ENCODE measurements at places on chromosomes 6 and 20.

DNA sequence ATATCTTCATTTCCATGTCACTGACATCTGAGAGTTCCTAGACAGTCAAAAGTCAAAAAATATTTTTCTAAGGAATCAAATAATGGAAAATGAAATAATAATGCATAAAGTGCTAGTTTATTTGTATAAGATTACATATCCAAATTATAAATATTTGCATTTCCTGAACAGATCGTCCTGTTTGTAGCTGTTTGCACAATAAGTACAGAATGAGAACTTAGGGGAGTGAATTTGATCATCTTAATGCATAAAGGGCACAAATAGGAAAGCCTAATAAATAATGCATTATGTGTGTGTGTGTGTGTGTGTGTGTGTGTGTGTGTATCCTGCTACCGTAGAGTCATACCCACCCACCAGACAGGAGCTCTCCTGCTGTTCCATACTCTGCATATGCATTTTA, 521.0 kb upstream of the EPHA7 start:
- no peak for DNase-seq

DNA sequence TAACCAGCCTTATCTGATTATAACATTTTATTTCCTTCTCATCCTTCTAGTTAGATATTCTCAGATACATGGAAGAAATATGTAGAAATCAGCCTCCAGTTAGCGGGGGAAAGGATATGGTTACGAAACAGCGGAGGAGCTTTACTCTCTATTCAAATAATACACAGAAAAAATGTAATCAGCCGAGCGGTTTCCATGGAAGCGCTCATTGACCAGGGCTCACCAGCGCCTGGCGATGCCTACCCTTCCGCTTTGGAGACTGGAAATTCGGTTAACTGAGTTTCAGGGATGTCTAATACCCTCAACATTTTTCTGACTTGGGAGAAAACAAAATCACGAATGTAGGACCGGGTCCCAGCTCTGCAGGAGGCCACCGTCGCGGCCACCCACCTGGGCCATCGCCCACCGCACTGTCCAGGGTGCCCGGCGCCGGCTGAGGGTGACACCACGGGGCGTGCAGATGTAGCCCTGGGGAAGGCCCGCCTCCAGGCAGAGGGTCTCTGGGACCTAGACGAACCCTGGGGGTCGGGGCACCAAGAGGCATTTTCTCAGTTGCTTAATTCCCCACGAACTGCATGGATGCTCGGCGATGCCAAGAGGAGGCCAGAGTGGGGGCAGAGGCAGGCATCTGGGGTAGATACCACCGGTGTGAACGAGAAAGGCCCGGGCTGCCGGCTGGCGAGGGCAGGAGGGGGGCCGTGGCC, 1.7 kb downstream of the PRR18 start:
- no peak for DNase-seq

DNA sequence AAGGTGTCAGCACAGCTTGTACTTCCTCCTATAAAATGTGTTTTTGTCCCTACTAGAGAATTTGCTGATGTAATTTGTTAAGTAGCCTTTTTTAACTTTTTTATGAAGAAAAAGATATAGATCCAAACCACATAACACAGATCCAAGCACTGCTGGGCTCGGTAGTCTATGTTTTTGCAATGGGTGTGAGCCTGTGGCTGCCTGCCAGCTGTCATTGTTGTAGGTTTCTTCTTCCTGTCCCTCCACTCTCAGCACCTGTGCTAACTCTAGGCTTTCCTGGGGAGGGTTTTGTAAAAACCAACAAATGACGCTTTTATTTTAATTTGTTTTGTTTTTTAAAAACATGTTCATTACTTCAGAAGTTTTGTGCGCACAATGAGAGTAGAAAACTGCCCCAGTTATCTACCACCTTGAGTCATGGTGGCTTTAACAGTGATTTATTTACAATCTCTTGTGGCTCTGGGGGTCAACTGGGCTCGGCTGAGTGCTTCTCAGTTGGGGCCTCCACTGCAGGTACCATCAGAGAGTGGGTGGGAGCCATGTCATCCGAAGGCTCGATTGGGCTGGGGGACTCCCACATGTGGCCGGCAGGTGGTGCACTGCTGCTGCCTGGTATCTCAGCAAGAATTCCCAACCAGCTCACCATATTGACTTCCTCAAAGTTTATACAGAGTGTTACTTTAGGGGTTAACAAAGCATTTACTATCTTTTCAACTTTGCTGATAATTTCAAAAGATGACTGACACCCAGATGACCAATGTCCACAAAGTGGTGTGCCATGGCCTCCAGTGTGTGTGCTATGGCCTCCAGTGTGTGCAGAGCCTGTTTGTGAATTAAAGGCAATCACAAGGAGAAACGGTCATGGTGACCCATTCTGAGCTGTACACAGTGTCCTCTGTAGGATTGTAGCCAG, 3.0 kb upstream of the CCR6 start:
- no peak for DNase-seq

- DNase-seq: peak; percentile 85
These were observed 19.2 kb upstream of the PTGIS start for GRCh38 chr20:49587111-49587570.

DNA sequence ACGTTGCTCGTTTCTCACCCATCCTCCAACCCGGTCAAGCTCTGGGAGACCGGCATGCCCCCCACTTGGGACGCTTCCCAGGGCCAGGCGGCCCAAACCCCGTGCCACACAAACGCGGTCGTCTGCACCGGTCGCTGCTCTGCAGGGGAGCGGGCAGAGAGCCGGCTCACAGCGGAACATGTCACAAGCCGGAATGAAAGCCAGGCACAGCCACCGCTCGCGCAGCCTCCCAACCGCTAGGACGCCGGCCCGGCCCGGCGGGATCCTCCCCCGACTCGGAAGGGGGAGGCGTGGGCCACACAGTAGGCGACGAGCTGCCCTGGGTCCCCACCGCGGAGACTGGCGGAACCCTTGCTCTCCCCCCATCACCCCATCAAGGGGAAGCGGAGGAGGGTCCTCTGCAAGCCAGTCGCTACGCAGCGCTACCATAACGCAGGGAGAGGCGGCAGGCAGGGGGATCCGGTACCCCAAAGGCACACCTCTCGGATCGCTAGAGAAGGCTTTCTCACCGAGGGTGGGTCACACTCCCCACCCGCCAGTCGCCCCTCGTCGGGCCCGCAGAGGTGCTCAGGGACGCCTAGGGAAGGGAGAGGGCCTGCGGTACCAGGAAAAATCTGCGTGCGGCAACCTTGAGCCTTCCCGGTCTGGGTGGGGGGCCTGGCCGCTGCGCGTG, 768.4 kb upstream of the DEFB115 start:
- no peak for DNase-seq

GRCh38 chr20:25399037-25399430, 8.4 kb upstream of the ABHD12 start:
- DNase-seq: peak; percentile 76

DNA sequence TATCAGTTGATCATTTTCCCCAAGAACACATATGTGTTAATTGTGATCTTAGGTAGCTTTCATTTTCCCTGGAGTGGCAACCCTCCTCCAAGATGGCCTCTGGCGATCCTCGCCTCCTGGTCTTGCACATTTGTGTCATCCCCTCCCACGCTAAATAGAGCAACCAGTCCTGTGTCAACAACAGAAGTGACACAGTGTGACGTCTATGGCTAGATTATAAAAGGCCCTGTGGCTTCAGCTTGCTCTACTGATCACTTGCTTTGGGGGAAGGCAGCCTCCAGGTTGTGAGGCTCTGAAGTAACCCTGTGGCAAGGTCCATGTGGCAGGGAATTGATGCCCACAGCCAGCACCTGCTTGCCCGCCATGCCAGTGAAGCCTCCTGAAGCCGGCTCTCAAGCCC, 30.6 kb upstream of the PPP1R14C start:
- no peak for DNase-seq

- DNase-seq: no peak
These were observed 20.6 kb downstream of the EPM2A start for GRCh38 chr6:145714731-145715130.

GRCh38 chr6:100176951-100177710, 183.1 kb upstream of the MCHR2 start:
- no peak for DNase-seq

DNA sequence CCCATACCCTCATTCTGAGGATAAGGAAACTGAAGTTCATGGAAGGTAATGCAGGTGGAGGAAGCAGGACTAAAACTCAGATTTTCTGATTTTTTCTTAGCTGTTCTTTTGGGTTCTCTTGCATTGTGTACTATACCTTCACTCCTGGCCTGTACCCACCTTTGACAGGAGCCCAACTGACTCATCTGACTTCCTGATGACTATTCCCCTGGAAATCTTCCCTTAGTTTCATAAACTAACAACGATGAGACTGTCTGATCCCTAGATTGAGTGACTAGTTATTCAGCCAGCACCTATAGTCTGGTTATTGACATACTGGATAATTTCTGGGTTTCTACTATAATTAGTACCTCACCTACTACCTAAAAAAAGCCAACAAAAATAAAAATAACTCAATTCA, 10.1 kb downstream of the CRYBG1 start:
- DNase-seq: no peak

- DNase-seq: no peak
These were observed 6.2 kb upstream of the GCM1 start for GRCh38 chr6:53154794-53155193.

DNA sequence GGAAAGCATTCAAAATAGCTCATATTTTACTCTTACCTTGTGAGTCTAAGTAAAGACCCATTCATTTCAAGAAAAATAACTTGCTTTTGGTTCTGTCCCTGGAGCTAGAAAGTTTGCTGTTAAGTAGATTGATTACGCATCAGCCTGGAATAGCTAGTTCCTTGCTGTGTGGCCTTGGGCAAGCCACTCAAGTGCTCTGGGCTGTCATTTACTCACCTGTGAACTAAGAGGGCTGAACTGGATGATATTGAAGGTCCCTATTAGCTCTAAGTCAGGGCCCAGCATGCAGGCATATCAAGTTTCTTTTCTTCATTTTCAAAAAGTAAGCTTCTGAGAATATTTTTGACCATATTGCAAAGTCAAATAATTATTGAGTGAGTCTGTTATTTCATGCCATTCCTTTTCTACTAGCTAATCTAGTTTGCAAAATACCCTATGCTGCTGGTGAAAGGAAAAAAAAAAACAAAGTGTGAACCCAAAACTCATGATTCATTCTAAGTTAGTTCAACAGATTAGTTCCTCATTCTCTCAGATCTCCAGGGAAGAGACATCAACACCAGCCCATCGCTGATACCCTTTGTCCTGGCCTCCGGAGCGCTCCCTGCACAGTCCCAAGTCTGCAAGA, 106.5 kb upstream of the GMDS start:
- peak; percentile 93 for DNase-seq

- DNase-seq: no peak
These were observed 41.9 kb downstream of the PLEKHG1 start for GRCh38 chr6:150641398-150642139.

- no peak for DNase-seq
These were observed 220.4 kb downstream of the LY86 start for GRCh38 chr6:6808915-6809314.

GRCh38 chr6:116512734-116513133, 1.3 kb downstream of the CALHM5 start:
- DNase-seq: no peak

- no peak for DNase-seq
These were observed 120.3 kb upstream of the LGSN start for GRCh38 chr6:63440057-63440456.

- no peak for DNase-seq
These were observed 48.9 kb downstream of the ELOVL2 start for GRCh38 chr6:10995114-10995707.

Data from fibroblast of skin of back (primary cell).